ENCODE measurements at places on chromosomes 16 and 17. TPM values are rescaled to one million over a fixed set of nuclear protein-coding genes. Genes with fewer than 3 reads are reported as not detected.

HLF gene
- 2.1 TPM for total RNA-seq

PIGQ gene
- total RNA-seq, result 25.7 TPM

TBC1D3I gene
- total RNA-seq, result 1.4 TPM

KRT17 gene
- not detected for total RNA-seq

TMC8 gene
- 454 TPM for total RNA-seq

TMEM220 gene
- 0.15 TPM for total RNA-seq

CDYL2 gene
- 37.6 TPM for total RNA-seq

KRT36 gene
- total RNA-seq, result not detected

ABCA3 gene
- total RNA-seq, result 5.1 TPM

TMEM114 gene
- total RNA-seq, result not detected

DNA sequence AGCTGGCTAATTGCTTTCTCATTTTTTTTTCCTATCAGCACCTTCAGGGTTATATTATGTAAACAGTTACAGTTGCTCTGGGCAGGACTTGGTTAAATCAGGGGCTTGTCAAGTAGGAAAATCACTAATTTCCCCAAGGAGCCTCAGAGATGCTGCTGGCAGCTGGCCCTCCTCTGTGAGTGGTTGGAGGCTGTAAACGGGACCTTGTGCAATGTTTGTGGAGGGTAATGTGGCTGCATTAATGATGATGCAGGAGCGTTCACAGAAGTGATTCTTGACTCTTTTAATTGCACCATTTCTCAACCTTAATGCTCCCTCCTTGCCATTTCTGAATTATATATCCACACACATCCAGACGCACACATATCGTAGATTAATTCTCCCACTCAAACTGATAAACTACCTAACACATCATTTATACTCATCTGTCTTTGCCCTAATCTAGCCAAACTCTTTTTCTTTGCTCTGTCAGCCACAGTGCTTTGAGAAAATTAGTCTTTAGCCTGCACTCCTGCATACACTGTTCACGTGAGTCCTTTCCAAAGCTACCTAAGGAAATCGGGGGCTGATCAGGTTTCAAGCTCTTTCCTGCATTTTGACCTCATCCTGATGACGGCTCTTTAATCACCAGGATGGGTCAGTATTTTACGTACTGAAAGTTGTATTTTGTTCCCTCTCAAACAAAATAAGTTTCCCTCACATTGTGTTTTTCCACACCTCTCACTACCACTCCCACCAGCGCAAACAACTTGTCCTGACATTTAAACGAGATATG, 154.4 kb upstream of the PIRT start:
- no peak for DNase-seq

DNA sequence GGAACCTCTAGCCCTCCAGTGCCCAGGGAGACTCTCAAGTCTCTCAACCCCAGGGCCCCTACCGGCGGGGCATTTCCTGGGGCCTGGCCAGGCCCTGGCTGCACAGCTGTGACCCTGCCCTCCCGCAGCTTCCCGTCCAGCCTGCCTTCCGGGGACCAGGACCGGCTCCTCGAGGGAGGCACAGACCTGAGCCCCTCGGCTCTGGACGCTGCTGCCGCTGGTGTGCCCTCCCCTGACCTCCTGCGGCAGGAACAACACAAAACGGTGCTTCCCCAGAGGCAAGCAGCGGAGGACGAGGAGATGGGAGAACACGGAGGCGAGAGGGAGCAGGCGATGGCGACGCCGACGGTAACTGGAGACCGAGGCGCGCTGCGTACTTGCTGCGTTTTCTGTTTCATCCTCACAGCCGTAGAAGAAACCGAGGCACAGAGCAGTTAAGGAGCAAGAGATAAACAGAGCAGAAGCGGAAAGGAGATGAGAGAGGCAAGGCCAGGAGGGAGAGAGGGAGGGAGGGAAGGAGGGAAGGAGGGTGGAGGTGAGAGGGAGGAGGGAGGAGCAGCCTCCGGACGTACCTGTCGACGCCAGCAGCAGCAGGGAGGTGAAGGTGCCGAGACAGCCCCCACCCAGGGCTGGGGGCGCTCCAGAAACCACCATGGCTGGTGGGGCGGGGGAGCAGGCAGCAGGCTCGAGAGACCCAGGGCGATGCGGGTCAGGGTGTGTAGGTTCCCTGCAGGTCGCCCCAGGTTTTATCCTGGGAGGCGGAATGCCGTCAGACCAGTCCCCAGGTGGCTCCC, at the start of gene PRSS22:
Gene PRSS22 (minus strand): TSS at position 720 of the 794 bp plus-strand sequence. CDS start 66 bp downstream, at position 654.
- DNase-seq, result no peak

DNA sequence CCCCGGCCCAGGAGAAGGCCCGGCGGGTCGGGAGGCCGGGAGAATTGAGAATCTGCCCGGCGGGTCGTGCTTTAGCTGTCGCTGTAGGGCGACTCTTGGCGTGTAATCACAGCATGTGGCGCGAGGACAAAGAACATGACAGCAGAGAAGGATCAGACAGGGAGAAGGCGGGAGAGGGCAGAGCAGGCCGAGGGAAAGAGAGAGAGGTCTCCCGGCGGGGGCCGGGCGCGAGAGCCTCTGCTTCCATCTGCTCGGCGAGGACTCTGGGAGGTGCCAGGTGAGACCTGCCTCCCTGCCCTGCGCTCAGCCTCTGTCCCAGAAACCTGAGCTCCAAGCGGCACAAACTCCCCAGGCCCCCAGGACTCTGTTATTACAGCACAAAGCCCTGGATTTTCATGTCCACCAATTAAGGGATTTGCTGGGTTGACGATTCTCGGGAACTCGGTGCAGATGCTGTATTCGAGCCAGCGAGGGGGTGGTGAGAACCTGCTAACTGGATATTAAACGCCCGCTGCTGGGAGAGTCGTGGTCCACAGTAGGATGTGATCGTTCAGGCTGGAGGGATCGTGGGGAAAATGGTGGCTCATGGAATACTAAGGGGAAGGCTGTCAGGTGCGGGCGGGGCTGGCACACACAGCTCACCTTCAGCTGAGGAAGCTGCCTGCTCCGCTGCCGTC, 172.0 kb upstream of the CIBAR2 start:
- no peak for DNase-seq

- peak; percentile 50 for DNase-seq
These were observed 1.3 kb downstream of the SLC16A11 start for GRCh38 chr17:7042501-7043181.

DNA sequence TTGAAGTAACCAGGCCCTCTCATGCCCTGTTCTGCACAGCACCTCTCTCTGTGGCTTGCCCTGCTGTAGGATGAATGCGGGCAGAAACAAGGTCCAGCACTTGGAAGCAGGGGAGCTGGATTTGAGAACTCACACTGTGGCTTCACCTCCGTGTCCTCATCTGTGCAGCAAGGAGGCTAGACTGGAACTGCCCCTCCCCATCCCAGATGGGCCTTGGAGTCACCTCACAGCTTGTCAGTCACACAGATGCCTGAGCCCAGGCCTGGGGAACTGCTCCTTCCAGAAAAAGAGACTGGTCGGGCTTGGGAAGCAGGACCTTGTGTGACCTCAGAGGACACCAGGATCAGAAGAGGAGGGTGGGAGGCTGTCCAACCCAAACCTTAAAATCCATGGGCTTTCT, 180.8 kb downstream of the CCT6B start:
- DNase-seq, result no peak

- no peak for DNase-seq
These were observed 78.1 kb downstream of the LMF1 start for GRCh38 chr16:892536-893255.

DNA sequence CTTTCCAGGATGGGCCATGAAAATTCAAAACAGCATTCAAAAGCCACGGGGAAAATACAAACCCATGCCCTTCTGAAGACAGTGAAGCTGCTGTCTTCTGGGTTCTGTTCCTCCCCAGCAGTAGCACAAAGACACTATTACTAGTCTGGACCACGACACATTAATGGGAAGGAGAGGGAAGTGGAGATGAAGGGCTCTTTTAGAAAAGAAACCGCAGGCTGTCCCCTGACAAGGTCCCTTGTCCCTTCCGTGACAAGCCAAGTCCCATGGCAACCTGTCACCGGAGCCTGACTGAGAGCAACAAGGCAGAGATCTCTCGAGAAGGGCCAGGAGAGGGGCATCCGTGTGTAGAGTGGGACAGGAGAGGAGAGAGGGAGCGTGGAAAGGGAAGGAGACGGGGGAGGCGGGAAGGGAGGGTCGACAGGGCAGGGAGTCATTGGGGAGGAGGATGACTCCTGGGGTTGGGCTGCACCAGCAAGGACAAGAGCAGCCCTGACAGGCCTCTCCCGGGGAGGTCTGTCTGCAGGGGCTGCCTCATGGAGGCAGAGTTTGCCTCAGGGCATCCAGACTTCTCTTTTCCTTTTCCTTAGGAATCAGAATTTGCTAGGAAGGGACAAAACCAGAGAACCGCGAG, 436.2 kb downstream of the SLC39A11 start:
- no peak for DNase-seq

DNA sequence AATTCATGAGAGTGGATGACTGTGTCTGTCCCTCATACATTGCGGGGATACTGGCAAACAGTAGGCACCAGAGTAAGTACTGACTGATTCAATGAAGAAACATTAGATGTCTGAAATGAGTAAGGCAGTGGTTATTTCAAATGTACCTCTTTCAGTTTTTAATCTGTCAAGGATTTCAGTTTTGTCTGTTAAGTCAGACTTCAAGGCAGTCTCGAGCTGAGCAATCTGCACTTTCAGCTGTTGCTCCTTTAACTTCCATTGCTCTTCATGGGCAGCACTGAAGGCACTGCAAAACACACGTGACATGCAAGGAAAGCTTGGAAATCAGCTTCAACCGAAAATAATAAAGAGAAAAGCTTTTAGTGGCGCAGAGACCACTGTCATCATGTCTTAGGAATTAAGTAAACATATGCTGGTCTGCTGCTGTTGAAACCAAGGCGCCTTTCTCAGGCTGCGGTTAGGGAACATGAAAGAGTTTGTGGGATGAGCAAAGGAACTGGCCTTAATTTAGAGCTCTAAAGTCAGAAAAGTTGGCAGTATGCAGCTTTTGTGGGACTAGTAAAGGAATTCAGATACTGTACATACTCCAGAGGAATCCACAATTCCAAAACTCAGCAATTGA, 38.8 kb downstream of the RPGRIP1L start:
- DNase-seq, result no peak

DNA sequence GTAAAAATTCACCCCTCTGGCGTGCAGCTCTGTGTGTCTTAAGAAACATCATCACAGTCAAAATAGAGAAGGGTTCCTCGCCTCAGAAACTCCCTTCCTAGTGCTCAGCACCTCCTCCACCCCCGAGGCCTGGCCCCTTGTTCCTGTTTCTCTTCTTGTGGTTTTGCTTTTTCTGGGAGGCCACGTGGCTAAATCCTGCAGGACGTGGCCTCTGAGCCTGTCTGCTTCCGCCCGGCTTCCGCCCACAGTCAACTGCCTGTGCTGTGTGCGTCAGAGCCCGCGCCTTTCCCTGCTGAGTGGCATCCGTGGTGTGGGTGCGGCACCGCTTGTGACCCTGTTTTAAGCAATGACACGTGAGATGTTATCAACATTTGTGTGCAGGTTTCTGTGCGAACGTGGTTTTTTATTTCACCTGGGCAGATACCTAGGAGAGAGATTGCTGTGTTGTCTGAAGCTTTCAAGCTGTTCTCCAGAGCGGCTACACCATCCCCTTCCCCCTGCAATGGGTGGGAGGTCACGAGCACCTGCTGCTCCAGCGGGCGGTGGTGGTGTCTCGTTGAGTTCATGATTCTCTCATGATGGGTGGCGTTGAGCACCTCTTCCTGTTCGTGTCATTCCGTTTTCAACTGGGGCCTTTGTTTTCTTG, 21.7 kb downstream of the ACSF3 start:
- DNase-seq, result peak; percentile 88

GRCh38 chr16:86503830-86504229, 6.5 kb upstream of the FOXF1 start:
- DNase-seq, result no peak

- DNase-seq, result no peak
These were observed 110.3 kb downstream of the STX8 start for GRCh38 chr17:9465210-9465921.

DNA sequence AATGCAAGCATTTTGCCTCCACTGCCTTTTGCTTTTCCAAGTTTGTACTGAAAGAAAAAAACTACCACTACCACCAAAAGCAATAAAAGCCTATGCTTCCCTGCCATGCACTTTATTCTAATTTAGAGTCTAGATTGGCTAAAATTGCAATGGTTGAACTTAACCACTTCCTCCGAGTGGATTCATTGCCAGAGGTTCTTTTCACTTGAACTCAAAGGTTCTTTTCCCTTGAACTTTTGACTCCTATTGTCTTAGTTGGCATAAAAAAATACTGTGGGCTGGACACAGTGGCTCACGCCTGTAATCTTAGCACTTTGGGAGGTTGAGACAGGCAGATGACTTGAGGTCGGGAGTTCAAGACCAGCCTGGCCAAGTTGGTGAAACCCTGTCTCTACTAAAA, 319.8 kb upstream of the GOT2 start:
- DNase-seq, result no peak

DNA sequence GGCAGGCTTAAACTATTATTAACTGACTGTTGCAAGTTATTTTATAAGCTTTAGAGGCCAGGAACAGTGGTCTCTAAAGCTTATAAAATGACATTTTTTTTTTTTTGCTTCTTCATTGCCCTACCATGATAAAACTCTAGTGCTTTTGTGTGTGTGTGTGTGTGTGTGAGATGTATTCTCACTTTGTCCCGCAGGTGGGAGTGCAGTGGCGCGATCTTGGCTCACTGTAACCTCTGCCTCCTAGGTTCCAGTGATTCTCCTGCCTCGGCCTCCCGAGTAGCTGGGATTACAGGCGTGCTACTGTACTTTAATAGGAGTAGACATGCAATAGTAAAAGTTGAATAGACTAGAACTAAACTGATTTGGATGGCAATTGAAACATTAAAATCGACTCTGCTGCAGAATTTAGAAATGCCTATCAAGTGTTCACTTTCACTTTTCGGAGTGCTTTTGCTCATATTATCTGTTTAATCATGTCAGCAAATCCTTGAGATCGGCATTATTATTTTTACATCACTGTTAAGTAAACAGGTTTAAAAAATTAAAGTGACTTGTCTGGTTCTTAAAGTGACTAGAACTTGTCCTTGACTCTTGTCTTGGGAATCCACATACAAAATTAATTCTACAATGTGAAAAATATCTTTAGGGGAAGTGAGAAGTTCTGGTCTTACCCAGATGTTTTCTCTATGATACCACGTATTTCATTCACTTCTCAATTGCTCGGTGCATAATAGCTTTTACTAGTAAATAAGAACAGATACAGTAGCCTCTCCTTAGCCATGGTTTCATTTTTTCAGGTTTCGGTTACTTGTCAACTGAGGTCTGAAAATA, 8.4 kb upstream of the PCTP start:
- no peak for DNase-seq

DNA sequence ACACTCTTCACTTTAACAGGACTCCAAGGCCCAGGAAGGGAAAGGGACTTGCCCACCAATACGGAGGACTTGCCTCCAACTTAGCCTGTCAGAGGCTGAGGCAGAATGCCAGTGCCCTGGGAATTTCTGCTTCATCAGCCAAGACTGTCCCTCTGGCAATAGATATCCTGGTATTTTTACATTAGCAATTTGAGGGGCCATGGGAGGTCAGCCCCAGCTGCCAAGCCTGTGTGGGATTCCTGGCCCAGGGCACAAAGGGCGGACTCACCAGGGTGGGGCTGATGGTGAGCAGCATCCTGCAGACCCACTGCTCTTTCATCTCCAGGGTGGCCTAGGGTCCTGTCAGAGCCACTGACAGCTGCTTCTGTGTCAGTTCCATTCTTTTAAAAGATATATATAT, 78.3 kb upstream of the CIBAR2 start:
- no peak for DNase-seq

All from CD4-positive, CD25-positive, alpha-beta regulatory T cell (primary cell).